Smooth muscle cell of the pulmonary artery (primary cell): ENCODE measurements at places on chromosomes 1 and 21. TPM values are rescaled to one million over a fixed set of nuclear protein-coding genes. Genes with fewer than 3 reads are reported as not detected.

HPDL gene
- total RNA-seq: 0.33 and 0.86 TPM in 2 replicates

CORT gene
- total RNA-seq: 0.33 and 0.43 TPM in 2 replicates

BRINP3 gene
- 0.07 TPM in 1 of 2 replicates, not detected in the other for total RNA-seq

PGLYRP3 gene
- total RNA-seq: not detected in 2 replicates

GBP3 gene
- 12.1 and 19.3 TPM in 2 replicates for total RNA-seq

SH3BP5L gene
- total RNA-seq: 38.1 and 40.5 TPM in 2 replicates

AMY2A gene
- total RNA-seq: not detected in 2 replicates

GJA5 gene
- total RNA-seq: 2.9 and 38.4 TPM in 2 replicates

KRTAP19-1 gene
- not detected in 2 replicates for total RNA-seq

LAD1 gene
- 0.07 TPM in 1 of 2 replicates, not detected in the other for total RNA-seq

NFYC gene
- total RNA-seq: 22.3 and 22.5 TPM in 2 replicates

ELF3 gene
- total RNA-seq: 0.20 and 2.2 TPM in 2 replicates

SSU72 gene
- total RNA-seq: 65.1 and 76.9 TPM in 2 replicates

HCRTR1 gene
- not detected in 2 replicates for total RNA-seq

CFAP74 gene
- not detected in 2 replicates for total RNA-seq

AMY1A gene
- total RNA-seq: not detected in 2 replicates

PLA2G2C gene
- total RNA-seq: not detected in 2 replicates

TMEM52 gene
- 0.20 and 0.43 TPM in 2 replicates for total RNA-seq

PRAMEF14 gene
- not detected in 2 replicates for total RNA-seq

RGS1 gene
- not detected in 2 replicates for total RNA-seq

FHAD1 gene
- total RNA-seq: 0.03 TPM in 1 of 2 replicates, not detected in the other

DNAI4 gene
- total RNA-seq: 6.9 and 8.1 TPM in 2 replicates

TENT5C gene
- 1.5 and 4.5 TPM in 2 replicates for total RNA-seq

SEC16B gene
- total RNA-seq: 2.5 and 3.2 TPM in 2 replicates

TRIM45 gene
- 1.9 and 3.3 TPM in 2 replicates for total RNA-seq

OXCT2 gene
- 1.3 and 1.8 TPM in 2 replicates for total RNA-seq

ERRFI1 gene
- 136 and 176 TPM in 2 replicates for total RNA-seq

TMEM51 gene
- 1.5 and 2.2 TPM in 2 replicates for total RNA-seq

KRTAP11-1 gene
- total RNA-seq: not detected in 2 replicates

TDRD5 gene
- total RNA-seq: not detected in 2 replicates

GORAB gene
- 20.8 and 21.7 TPM in 2 replicates for total RNA-seq

SPRR1B gene
- not detected in 2 replicates for total RNA-seq

IGSF9 gene
- 0.36 TPM in 1 of 2 replicates, not detected in the other for total RNA-seq

FCRL2 gene
- not detected in 2 replicates for total RNA-seq

PDZK1 gene
- 0.23 and 0.33 TPM in 2 replicates for total RNA-seq

AGMAT gene
- total RNA-seq: 0.52 and 1.5 TPM in 2 replicates

ATP1A4 gene
- not detected in 2 replicates for total RNA-seq
